ENCODE measurements at places on chromosomes 4 and X.

- no peak for DNase-seq
Measured at GRCh38 chr4:108744307-108744706, 18.5 kb downstream of the ETNPPL start.

- no peak for DNase-seq
Measured at GRCh38 chr4:179399054-179399782, 1957.0 kb upstream of the AGA start.

GRCh38 chr4:16641971-16642370 is 256.5 kb downstream of the LDB2 start:
- DNase-seq, result no peak

GRCh38 chr4:83197555-83198235 is 83.2 kb upstream of the PLAC8 start:
- DNase-seq, result no peak

DNA sequence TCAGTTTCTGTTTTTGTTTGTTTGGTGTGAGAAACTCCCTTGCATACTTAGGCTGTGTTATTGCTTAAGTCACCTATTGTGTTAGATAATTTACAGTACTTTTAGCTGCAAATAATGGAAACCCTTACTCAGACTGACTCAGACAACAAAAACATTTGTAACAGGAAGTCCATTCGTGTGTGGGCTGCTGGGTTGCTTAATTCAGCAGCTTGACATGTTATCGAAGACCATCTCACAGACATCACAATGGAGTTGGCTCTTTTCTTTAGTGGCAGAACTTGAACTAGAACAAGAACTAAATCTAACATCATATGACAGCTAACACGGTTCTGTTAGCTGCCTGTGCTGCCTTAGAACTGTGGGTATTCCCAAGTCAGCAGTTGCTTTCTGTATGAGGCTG is 9.9 kb upstream of the GABRE start:
- no peak for DNase-seq

DNA sequence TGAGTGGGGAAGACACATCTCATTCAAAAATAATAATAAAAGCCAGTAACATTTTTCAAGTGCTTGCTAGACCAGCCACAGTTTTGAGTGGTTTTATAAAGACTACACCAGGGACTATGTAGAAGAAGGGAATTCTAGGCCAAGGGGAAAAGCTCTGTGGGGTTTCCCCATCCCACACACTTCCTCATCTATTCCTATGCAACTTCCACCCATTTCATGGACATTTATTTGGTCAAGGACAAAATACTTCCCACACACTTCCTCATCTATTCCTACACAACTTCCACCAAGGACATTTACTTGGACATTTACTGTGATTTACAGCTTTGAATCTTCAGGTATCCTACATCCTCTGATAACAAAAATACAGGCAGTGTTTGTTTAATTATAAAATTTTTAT is 86.5 kb upstream of the KLF3 start:
- no peak for DNase-seq

Data from right hindlimb (tissue), 1 donor.